ENCODE measurements at places on chromosomes 6 and 20.

DNA sequence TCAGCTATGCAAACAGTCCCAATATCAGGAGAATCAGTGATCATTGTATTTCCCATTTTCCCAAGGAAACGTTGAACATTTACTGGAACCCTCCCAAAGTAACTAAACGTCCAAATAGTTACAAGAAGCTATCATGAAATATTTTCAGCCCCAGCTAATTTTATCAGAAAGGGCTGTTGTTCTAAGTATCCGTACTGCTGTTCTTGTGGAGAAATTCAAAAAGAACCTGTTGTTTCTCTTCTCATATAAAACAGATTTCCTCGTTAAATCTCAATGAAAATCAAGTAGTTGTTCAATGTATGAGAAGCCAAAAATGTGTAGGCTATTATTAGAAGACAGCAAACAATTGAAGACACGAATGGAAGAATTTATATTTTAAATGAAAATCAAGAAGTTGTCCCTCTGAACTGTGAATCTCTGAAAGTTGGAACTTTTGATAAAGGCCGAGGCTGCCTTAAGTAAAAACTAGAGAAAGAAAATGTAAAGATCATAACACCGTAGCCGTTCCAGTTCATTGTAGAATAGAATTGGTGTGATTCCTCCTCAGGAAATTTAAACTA is 107.7 kb downstream of the HFE start:
- no peak for DNase-seq

GRCh38 chr6:167324111-167324510 is 775 bp upstream of the TTLL2 start:
- no peak for DNase-seq

GRCh38 chr6:47170617-47170947 is 128.4 kb upstream of the ADGRF1 start:
- no peak for DNase-seq

GRCh38 chr20:52461582-52461981 is 270.0 kb upstream of the ZFP64 start:
- DNase-seq, result no peak

- no peak for DNase-seq
These were observed 10.2 kb upstream of the TMEM170B start for GRCh38 chr6:11527274-11527870.

GRCh38 chr6:158978757-158979156 is 21.2 kb downstream of the RSPH3 start:
- DNase-seq, result no peak

- no peak for DNase-seq
These were observed 462.9 kb downstream of the PREX1 start for GRCh38 chr20:48364688-48365421.

DNA sequence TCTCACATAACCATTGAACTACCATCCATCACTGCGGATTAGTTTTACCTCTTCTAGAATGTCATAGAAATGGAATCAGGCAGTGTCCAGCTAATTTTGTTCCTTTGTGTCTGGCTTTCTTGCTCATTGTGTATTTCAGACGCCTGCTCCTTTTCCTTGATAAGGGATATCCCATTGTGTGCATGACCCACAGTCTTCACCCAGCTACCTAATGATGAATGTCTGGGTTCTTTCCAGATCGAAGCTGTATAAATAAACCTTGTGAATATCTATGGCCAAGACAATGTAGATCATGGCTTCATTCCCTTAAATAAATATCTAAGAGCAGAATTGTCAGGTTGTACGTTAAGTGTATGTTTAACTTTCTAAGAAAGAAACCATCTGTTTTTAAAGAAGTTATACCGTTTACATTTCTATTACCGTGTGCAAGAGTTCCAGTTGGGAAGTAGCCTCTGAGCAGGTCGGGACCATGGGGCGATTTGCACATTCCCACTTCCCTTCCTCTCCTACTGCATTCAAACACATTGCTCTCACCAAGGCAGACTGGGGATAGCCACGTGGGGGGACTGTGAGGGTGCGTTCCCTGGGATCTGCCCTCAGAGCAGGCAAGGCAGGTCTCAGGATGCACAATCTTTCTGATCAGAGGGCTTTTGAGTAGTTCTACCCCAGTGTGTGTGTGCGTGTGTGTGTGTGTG is 13.1 kb downstream of the CD93 start:
- DNase-seq, result no peak

DNA sequence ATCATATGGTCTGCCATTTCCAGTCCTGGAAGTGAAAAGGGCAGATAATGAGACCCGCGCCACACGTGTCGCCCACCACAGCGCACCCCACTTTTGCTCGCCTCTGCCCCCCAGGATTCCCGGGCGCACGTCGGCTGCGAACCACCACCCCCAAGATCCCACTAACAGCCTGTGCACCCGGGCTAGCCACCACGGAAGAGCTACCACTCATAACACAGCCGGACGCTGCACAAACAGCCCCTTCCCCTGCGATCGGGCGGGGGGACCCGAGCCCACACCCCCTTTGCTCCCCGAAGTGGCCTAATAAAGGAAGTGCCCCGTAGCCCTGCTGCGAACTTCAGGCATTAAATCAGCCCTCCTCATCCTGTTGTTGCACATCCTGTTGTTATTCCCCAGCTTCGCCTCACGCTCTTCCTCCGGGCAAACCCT is 506 bp downstream of the CITED2 start:
- DNase-seq, result no peak

- no peak for DNase-seq
These were observed 8.9 kb upstream of the TCP11 start for GRCh38 chr6:35149891-35150566.

DNA sequence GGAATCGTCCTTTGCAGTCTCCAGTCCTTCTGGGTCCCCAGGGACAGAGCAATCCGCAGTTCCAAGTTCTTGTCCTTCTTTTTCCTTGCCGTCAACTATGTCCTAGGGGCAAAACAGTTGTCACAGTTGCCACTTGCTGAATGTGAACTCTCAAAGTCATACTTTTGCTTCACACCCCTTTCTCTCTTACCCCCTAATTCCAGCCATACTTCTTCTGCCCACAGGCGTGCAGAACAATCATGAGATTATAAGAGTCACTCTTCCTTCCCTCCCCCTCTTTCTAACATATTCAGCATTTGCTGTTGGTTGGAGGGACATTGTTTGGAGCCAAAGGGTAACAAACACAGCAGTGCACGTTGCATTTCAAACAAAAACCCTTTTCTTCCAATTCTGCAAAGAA is 74.4 kb downstream of the BCAS1 start:
- DNase-seq, result no peak

GRCh38 chr6:168971549-168971948 is 282.1 kb downstream of the THBS2 start:
- no peak for DNase-seq

DNA sequence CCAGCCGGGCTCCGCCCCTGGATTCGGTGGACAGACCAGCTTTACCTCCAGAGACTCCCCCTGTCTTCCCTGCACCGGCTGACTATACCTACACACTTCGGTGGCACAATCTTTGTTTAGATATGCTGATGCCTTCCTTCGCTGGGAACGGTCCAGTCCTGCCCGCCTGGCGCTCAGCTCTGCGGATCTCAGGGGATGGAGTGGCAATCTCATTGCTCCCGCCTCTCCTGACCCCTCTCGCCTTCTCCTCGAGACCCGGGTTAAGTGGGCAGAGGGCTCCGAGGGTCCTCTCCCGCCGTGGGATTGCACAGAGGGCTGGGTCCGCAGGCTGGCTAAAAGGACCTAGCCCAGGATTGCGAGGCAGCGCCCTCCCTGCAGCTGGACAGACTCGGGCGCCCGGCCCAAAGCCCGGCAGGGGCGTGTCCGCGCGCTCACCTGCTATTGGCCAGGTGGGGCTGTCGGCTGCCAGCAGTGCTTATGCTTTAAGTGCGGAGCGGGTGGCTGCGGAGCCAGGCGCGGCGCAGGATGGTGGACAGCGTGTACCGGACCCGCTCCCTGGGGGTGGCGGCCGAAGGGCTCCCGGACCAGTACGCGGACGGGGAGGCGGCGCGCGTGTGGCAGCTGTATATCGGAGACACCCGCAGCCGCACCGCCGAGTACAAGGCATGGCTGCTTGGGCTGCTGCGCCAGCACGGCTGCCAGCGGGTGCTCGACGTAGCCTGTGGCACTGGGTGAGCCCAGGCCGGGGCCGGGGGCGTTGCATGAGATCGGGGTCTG is at the start of gene GNMT:
Gene GNMT, plus strand, starts transcription at position 512 of the 777 bp plus-strand sequence. Its CDS starts 14 bp downstream, at position 526.
- peak; percentile 64 for DNase-seq

GRCh38 chr6:15475872-15476271 is 187.0 kb downstream of the DTNBP1 start:
- no peak for DNase-seq

GRCh38 chr6:43639984-43640800 is 4.6 kb downstream of the MAD2L1BP start:
- no peak for DNase-seq

GRCh38 chr6:129790785-129791184 is 70.3 kb downstream of the TMEM244 start:
- no peak for DNase-seq

- no peak for DNase-seq
These were observed at the start of gene AIF1 for GRCh38 chr6:31614684-31615578. AIF1 (plus strand) TSS chr6:31615234; CDS start chr6:31615330, 96 bp downstream.

- DNase-seq, result no peak
These were observed 1830.0 kb upstream of the DEFB115 start for GRCh38 chr20:29427201-29428060.

- DNase-seq, result no peak
These were observed 114.5 kb downstream of the INSM1 start for GRCh38 chr20:20482453-20482852.

DNA sequence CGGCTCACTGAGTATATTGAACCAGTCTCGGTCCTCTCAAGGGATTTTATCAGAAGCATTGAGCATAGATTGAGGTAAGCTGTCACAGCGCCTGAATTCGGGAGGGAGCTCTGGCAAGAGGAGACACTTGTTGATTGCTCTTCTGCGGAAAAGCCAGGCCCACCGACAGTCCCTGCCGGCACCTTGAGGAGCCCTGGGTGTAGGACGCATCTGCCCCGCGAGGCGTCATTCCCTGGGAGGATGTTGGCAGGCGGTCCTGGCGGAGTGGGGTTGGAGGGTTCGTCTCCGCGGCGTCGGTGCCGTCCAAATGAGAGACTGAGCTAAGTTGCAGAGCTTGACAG is 843 bp downstream of the FBXO9 start:
- peak; percentile 48 for DNase-seq

- peak; percentile 20 for DNase-seq
These were observed 63.3 kb upstream of the SLC2A12 start for GRCh38 chr6:134115715-134116074.

DNA sequence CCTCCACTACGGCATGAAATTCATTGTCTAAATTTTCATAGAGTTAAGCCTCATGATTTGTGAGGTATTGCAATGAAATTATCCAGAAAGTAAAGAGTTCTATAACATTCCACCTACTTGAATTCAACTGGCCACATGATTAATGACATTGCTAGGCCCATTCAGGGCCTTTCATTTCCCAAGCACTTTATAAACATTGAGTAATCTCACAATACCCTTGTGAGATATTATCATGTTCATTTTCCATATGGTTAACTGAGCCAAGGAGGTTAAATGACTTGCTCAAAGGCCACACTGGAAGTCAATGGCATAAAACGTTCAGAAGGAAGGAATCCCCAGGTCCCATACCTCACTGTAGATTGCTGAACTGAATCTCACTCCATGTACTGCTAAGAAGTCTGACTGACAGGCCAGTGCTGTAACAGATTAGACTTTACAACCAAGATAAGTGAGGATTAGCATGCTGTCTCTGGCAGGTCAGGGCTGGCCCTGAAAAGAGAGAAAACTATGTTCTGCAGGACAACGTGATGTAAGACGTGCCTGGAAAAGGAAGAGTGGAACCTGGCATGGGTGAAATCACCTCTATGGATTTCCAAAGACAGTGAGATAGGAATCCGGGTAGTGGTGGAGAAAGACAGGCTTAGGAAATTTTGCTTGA is 75.9 kb upstream of the SPACA1 start:
- no peak for DNase-seq

DNA sequence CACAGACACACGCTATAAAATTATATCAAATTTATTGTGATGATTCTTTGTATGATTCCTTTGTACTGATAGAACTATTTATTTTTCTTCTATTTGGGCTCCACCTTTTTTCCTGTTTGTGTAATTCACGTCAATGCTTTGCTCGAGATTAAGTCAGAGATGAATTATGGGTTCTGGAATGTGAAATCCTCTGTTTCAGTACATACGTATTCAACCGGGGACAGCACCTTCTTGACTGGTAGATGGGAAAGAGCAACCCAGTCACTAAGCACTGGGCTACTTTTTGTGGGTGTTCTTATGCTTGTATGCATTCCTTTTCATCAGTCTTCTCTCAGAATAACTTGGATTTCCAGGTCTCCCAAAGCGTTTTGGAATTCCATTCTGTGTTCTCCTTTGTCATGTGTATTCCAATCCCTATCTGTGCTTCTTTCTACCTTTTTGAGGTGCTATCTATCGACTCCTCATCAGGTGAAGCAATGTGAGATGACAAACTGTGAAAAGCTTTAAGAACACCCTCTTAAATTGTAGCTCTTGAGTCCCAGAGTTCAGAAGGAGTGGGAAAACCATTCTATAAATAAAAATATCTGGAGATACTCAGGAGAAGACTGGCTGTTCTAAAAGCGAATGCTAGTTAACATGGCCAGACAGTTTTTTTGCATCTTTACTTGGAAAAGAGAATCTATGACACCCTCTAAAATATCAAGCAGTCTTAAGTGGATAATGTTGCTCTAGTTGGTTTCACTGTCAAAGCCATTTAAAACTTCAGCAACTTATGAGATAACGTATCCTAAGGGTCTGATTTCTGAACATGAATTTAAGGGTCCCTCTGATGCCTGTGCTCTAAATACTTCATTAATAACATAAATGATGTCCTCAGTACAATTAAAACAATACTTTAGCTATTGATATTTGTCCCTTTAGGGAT is 197.7 kb upstream of the PREP start:
- no peak for DNase-seq

DNA sequence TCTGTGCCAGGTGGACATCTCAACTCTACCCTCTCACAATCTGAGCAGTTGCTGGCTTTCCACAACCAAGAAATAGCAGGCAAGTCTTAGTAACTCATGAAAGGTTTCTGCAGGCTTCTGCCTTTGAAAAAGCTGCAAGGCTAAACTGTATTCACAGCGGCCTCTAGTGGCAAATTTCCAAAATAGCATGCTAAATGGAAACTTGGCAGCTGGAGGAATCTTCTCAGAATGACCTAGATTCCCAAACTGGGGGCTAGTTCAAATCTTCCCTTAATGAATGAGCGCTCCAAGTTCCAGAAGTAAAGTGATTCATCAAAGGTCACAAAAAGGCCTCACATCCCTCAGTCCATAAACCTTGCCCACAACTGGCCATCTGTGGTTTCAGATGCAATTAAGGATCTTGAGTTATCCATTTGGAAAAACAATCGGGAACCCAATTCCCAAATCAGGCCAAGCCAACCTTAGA is 11.9 kb upstream of the CPNE5 start:
- peak; percentile 92 for DNase-seq

- no peak for DNase-seq
These were observed 121.4 kb downstream of the BMP2 start for GRCh38 chr20:6888736-6889395.

DNA sequence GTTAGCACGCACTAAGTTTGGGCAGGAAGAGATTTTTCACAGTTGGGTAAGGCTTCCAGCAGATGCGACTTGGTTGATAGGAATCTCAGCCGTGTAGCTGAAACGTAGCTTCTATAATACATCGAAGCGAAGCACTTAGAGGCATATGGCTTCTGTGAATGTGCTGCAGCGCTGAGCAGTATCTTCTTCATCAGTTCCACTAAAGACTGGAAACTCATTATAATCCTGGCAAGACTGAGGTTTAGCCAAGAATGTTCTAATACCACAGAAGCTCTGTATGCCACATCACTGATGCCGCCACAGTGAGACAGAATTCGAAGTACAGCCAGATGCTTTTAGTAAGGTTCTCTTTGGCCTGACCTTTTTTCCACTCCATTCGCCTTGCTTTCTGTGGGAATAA is 680.2 kb upstream of the AGPAT4 start:
- DNase-seq, result no peak

Data from G401 (cell line).